ENCODE measurements at places on chromosomes 5 and 9. TPM values are rescaled to one million over a fixed set of nuclear protein-coding genes. Genes with fewer than 3 reads are reported as not detected.

DNA sequence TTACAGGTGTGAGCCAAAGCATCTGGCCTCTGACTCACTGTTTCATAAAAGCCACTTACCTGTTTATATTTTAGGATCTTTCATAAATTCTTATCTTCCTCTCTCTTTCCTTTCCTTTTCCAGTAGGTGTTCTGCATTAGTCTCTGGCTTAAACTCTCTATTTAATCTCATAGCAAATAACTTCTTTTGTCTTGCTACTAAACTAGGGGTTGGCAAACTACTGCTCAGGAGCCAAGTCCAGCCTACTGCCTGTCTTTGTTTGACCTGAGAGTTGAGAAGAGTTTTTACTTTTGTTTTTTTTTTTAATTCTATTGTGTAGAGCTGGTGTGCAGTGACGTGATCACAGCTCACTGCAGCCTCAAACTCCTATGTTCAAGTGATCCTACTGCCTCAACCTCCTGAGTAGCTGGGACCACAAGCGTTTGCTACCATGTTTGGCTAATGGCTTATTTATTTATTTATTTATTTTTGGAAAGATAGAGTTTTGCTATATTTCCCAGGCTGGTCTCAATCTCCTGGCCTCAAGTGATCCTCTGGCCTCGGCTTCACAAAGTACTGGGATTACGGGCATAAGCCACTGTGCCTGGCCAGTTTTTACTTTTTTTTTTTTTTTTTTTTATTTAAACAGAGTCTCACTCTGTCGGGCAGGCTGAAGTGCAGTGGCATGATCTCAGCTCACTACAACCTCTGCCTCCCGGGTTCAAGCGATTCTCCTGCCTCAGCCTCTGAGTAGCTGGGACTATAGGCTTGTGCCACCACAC, 5.4 kb upstream of the NDFIP1 start:
- no peaks in the 10 kb centered on the region for H3K36me3 ChIP-seq
- no peaks in the 10 kb centered on the region for H3K27me3 ChIP-seq
- H3K27ac ChIP-seq: no peak overlapping the region
- H3K4me1 ChIP-seq: peaks cover 1% of the 10 kb centered on the region
- no peak for DNase-seq
- H3K4me3 ChIP-seq: no peak overlapping the region

- DNase-seq: no peak
- no peak overlapping the region for H3K27ac ChIP-seq
- no peaks in the 10 kb centered on the region for H3K36me3 ChIP-seq
Observed at GRCh38 chr5:66209350-66209749, 65.2 kb downstream of the SREK1 start.

DNA sequence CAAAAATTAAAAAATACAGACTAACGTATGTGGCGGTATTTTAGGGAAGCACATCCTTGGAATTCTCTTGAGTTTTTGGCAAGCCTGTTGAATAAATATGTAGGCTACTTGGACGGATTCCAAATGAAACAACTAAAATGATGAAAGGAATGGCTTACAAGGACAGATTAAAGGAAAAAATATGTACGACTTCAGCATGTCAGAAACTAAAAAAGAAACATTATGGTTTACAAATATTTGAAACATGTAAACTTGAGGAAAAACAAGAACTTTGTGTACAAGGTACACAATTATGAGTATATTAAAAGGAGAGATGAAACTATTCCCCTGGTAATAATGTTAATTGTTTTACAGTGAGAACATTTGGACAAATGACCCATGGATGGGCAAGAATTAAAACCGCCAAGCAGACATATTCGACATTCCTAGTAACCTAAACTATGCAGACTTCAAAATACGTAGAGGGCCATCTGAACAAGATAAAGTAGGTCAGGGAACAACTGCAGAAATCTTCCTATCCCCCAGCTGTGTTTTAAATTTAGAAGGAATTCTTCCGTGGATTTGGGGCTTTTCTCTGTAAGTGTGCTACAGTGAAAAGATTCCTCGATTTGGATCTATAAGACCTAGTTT, 12.5 kb downstream of the EDIL3 start:
- no peak for DNase-seq
- peaks cover 3% of the 10 kb centered on the region for H3K4me1 ChIP-seq
- H3K36me3 ChIP-seq: no peaks in the 10 kb centered on the region

DNA sequence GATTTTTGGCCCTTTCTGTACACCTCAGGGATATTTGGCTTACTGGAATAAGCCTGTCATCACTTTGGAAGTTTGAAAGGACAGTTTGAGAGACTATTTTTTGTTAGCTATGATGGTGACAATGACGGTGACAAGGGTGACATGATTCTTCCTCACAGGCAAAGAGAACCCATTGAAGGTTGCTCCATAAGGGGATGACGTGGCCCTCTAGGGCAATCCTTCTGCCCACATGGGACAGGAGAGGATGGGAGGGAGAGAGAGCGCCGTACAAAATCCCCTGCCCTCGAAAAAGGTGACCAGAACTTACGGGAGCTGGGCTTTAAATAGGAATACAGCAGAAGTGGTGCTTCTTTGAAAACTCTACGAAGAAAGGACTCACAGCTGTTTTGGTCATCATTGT, 22.6 kb downstream of the HRH2 start:
- no peak overlapping the region for H3K4me3 ChIP-seq
- no peaks in the 10 kb centered on the region for H3K4me1 ChIP-seq
- no peak for DNase-seq
- H3K27ac ChIP-seq: no peak overlapping the region
- H3K27me3 ChIP-seq: no peaks in the 10 kb centered on the region

DNA sequence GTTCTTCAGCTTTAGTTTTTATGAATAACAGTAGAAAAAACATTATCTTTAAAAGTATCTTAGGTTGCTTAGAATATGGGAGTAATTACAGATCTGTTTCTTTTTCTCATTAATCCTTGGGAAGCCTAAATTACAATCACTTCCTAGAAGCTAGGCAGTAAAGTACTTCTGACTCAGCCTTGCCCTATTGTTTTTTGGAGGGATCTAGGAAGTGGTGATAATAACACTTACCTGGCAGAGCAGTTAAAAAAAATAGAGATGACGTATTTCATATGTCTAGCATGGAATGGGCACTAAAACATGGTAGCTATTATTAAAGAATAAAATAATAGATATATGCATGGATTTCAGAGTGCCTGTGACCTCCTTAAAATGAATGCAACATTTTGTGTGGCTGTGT, 8.2 kb upstream of the FST start:
- H3K4me1 ChIP-seq: no peaks in the 10 kb centered on the region
- no peak for DNase-seq

GRCh38 chr9:128887049-128887448, 5.1 kb downstream of the LRRC8A start:
- DNase-seq: no peak
- peaks cover 76% of the 10 kb centered on the region for H3K4me1 ChIP-seq
- H3K27me3 ChIP-seq: no peaks in the 10 kb centered on the region
- no peak overlapping the region for H3K4me3 ChIP-seq
- peaks cover 42% of the 10 kb centered on the region for H3K36me3 ChIP-seq

DNA sequence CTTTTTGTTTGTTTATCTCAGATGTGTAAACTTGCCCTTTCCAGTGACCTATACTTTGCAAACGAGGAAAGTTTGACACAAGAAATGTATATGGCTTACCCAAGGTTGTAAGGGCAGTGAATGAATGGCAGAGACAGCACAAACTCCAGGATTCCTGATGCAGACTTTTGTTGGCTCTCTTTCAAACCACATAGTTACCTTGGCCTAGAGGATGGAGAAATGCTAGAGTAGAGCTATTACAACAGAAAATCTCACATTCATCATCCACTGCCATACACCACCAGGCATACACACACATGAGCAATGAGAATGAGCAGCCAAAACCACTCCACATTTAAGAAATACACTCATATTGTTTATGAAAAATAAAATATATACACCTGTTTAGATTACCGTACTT, 387.0 kb downstream of the TLR4 start:
- no peaks in the 10 kb centered on the region for H3K36me3 ChIP-seq
- no peaks in the 10 kb centered on the region for H3K27me3 ChIP-seq
- H3K4me1 ChIP-seq: no peaks in the 10 kb centered on the region
- H3K27ac ChIP-seq: no peak overlapping the region
- no peak overlapping the region for H3K4me3 ChIP-seq

GRCh38 chr9:113941526-113941925, 65.4 kb downstream of the ZNF618 start:
- no peaks in the 10 kb centered on the region for H3K27me3 ChIP-seq
- DNase-seq: no peak
- no peak overlapping the region for H3K4me3 ChIP-seq
- H3K4me1 ChIP-seq: no peaks in the 10 kb centered on the region

- H3K27ac ChIP-seq: no peak overlapping the region
- no peaks in the 10 kb centered on the region for H3K36me3 ChIP-seq
- no peaks in the 10 kb centered on the region for H3K27me3 ChIP-seq
- no peak for DNase-seq
- no peak overlapping the region for H3K4me3 ChIP-seq
- H3K4me1 ChIP-seq: no peaks in the 10 kb centered on the region
Observed at GRCh38 chr5:111641533-111642233, 115.3 kb downstream of the NREP start.

SMIM33 gene
- total RNA-seq: not detected

TRIM7 gene
- 6.3 TPM for total RNA-seq

PCDHGA10 gene
- 3.6 TPM for total RNA-seq

Measured in upper lobe of left lung (tissue), 6 donors.